Mesenteric fat pad (tissue), 1 donor: ENCODE measurements at places on chromosomes 4 and X.

- no peak for DNase-seq
Observed at GRCh38 chrX:117972711-117973109, 143.9 kb downstream of the KLHL13 start.

DNA sequence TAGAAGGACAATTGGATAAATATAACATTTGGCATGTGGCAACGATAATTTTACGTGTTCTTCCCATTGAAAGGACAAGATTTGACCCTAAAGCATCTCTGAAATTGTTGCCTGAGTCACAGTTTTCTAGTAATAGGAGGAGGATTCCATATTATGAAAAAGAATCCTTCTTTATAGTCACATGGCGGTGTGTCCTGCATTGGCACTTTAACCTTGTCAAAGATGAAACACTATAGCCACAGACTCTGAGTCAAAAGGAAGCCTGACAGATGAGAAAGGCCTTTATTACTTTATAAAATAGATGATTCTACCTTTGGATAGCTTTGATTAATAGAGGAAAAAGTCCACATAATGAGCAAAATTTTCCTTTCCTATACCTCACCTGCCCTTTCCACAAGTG, 11.5 kb downstream of the LNX1 start:
- no peak for DNase-seq

- no peak for DNase-seq
Observed at GRCh38 chr4:6974138-6974848, 64.7 kb downstream of the TBC1D14 start.

DNA sequence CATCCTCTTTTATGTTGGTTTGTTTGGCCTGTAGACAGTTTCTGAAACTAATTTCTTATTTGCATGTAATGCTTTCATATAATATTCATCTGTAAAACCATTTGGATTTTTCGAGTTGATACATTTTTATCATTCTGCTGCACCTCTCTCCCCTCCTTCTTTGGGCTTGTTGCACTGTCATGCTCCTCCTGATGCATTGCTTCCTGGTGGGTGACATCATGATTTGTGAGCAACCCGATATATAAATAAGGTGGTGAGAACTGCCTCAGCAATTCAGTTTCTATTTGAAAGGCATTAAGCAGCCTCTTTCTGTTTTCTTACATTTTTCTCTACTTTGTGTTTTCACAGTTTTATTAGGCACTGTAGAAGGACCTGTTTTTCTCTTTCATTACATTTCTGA, 515.7 kb downstream of the RPA4 start:
- DNase-seq, result no peak

DNA sequence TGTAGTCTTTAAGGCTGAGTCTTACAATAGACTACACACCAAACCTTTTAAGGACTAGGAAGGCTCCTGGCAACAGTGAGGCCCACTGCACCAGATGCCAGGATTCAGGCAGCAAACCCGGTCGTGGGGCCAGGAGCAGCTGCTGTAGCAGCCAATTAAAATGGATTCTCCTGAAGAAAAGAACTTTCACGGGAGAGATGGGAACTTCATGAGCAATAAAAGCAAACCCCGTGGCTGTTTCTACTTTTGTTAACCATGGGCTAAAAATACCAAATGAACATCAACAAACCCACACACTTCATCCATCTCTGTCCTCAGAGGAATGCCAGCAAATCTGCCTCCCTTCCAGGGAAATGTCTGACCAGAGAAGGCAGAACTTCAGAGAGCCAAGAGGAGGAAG, 101.4 kb downstream of the BTC start:
- no peak for DNase-seq
